ENCODE measurements at places on chromosomes 4 and X. TPM values are rescaled to one million over a fixed set of nuclear protein-coding genes. Genes with fewer than 3 reads are reported as not detected.

Gene GUCY1B1
- total RNA-seq, result 6.2 TPM

Gene ANXA10
- 0.34 TPM for total RNA-seq

Gene CSN1S1
- total RNA-seq, result not detected

Gene SPANXN4
- total RNA-seq, result not detected

Gene RNF150
- 3.1 TPM for total RNA-seq

Gene RNF128
- 13.5 TPM for total RNA-seq

Gene TMSB15A
- not detected for total RNA-seq

Gene PCDH7
- total RNA-seq, result 10.6 TPM

Gene EREG
- 8.8 TPM for total RNA-seq

Gene SLC4A4
- 248 TPM for total RNA-seq

Gene AMTN
- not detected for total RNA-seq

Gene TAF1
- 35.4 TPM for total RNA-seq

Gene LRP2BP
- total RNA-seq, result 1.3 TPM

Gene KLB
- total RNA-seq, result 0.92 TPM

Gene MAGEA8
- not detected for total RNA-seq

Gene IL1RAPL1
- 0.34 TPM for total RNA-seq

Gene SPOCK3
- 0.55 TPM for total RNA-seq

Gene P2RY8
- 2.0 TPM for total RNA-seq

Gene XKRX
- 3.4 TPM for total RNA-seq
